ENCODE measurements at places on chromosomes 7 and 10.

- DNase-seq = no peak
Observed at GRCh38 chr7:51226063-51226755, 90.4 kb downstream of the COBL start.

- no peak for DNase-seq
Observed at GRCh38 chr10:123093489-123093888, 42.3 kb upstream of the HMX3 start.

DNA sequence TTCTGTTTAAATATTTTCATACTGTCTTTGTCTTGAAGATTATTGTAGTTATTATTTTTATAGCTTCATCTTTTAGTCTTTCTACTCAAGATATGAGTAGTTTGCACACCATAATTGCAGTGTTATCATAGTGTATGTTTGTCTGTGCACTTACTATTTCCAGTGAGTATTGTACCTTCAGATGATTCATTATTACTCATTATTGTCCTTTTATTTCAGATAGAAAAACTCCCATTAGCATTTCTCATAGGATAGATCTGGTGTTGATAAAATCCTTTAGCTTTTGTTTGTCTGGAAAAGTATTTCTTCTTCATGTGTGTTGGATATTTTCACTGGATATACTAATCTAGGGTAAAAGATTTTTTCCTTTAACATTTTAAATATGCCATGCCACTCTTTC lies 646.2 kb upstream of the GRM3 start:
- no peak for DNase-seq

- no peak for DNase-seq
Observed at GRCh38 chr7:55475855-55476803, 96.2 kb downstream of the VOPP1 start.

- DNase-seq = no peak
Observed at GRCh38 chr7:3404501-3404900, 103.4 kb downstream of the SDK1 start.

GRCh38 chr10:4506095-4506494 lies 319.9 kb upstream of the AKR1E2 start:
- no peak for DNase-seq

GRCh38 chr7:148684289-148684830 lies 14.3 kb upstream of the CUL1 start:
- no peak for DNase-seq

DNA sequence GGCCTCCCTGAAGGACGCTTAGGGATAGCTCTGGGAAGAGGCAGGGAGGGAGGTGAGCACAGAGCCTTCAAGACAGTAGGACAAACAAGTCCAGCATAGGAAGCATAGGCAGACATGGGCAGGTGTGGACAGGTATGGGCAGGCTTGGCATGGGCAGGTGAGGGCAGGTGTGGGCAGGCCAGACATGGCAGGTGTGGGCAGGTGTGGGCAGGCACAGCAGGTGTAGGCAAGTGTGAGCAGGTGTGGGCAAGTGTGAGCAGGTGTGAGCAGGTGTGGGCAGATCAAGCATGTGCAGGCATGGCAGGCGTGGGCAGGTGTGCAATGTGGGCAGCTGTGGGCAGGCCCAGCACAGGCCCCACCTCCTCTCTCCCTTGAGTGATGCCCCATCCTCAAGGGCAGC lies 148.8 kb upstream of the ZMIZ1 start:
- no peak for DNase-seq

GRCh38 chr7:23594879-23595604 lies 2.1 kb upstream of the CCDC126 start:
- no peak for DNase-seq

DNA sequence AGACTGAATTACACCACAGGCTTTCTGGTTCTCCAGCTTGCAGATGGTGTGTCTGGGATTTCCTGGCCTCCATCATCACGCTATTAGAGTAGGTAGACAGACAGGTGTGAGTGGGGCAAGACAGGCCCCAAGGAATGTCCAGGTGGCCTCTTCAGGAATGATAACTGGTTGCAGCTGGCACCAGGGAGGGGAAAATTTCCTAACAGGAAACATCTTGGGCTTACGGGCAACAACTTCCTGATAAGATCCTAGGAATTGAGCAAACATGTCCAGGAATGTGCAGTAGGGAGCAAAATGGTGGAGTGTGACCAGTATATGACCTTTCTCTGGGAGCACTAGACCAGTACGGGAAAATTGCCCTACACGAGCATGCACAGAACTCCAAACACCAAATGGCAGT lies 11.3 kb downstream of the XRCC2 start:
- no peak for DNase-seq
